ENCODE measurements at places on chromosomes 5 and 9.

GRCh38 chr5:60700416-60700757 lies 421 bp upstream of the DEPDC1B start:
- peaks cover 4% of the 10 kb centered on the region for H3K27me3 ChIP-seq
- peak; percentile 26 for DNase-seq
- peak overlapping the region; percentile 66 for H3K27ac ChIP-seq
- no peaks in the 10 kb centered on the region for H3K36me3 ChIP-seq
- H3K4me3 ChIP-seq = peak overlapping the region; percentile 85

- H3K4me3 ChIP-seq = no peak overlapping the region
- no peaks in the 10 kb centered on the region for H3K36me3 ChIP-seq
- peaks cover 9% of the 10 kb centered on the region for H3K27me3 ChIP-seq
- no peak overlapping the region for H3K27ac ChIP-seq
- H3K4me1 ChIP-seq = no peaks in the 10 kb centered on the region
Observed at GRCh38 chr5:169935762-169936161, 44.5 kb downstream of the INSYN2B start.

DNA sequence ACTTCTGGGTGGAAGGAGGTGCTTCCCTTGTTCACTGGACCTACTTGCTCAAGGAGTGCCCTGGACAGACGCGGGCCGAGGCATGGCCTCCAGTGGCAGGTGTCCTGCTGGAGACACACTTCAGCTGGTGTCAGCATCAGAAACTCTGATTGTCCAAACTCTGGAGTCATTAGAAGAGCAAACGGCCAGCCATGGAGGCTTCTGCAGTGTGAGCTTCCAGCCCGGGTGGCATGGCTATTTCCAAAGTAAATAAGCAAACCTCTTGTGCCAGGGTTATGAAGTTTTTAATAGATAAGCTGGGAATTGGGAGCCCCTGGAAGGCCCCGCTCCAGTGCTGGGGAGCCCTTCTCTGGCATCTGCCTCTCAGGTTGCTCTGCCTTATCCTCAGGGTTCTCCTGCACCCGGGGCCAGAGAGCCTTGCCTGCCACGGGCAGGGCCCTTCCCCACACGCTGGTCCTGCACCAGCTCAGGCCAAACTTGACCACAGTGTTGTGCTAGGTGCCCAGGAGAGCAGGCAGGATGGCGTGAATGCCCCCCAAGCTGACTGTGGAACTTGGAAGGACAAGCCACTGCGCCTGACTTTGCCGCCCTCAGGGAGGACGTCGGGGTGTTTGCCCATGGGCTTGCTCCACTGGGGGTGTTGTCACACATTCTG lies 285.6 kb downstream of the GADD45G start:
- H3K36me3 ChIP-seq = no peaks in the 10 kb centered on the region
- H3K27ac ChIP-seq = no peak overlapping the region
- H3K4me3 ChIP-seq = no peak overlapping the region
- peaks cover 45% of the 10 kb centered on the region for H3K4me1 ChIP-seq
- H3K27me3 ChIP-seq = no peaks in the 10 kb centered on the region

DNA sequence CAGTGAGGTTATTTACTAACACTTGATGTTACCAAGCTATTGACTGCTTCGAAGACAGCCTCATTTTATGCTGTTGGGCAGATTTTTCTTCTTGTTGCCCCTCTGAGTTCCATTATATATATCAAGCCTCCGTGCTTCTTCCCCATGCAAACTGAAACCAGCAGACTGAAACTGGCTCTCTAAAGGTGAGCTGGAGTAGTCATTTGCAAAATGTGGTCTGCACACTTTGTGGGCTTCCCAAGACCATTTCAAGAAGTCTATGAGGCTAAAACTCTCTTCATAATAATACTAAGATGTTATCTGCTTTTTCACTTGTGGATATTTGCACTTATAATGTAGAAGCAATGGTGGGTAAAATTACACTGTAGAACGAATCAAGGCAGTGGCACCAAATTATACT lies 13.9 kb downstream of the SLC36A1 start:
- no peak overlapping the region for H3K27ac ChIP-seq
- peaks cover 54% of the 10 kb centered on the region for H3K36me3 ChIP-seq
- no peaks in the 10 kb centered on the region for H3K4me1 ChIP-seq
- H3K27me3 ChIP-seq = no peaks in the 10 kb centered on the region

DNA sequence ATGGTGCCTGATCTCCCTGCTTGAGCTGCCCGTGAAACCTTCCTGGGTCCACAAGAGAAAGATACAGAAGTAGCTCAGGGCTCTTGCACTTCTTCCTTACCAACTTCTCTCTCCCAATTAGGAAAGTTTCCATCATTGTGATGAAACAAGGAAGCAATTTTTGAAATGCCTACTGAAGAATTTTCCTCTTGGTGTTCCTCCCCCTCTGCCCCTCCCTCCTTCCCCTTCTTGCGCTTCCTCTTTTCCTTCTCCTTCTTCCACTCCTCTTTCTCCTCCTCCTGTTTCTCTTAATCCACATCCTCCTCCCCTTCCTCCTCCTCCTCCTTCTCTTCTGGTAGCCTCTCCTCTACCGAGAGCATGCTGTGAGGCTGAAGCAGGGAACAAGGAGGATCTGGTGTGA lies 36.3 kb upstream of the OTULINL start:
- no peak for DNase-seq
- H3K27ac ChIP-seq = no peak overlapping the region
- no peaks in the 10 kb centered on the region for H3K4me1 ChIP-seq
- H3K4me3 ChIP-seq = no peak overlapping the region
- H3K27me3 ChIP-seq = no peaks in the 10 kb centered on the region
- H3K36me3 ChIP-seq = no peaks in the 10 kb centered on the region

DNA sequence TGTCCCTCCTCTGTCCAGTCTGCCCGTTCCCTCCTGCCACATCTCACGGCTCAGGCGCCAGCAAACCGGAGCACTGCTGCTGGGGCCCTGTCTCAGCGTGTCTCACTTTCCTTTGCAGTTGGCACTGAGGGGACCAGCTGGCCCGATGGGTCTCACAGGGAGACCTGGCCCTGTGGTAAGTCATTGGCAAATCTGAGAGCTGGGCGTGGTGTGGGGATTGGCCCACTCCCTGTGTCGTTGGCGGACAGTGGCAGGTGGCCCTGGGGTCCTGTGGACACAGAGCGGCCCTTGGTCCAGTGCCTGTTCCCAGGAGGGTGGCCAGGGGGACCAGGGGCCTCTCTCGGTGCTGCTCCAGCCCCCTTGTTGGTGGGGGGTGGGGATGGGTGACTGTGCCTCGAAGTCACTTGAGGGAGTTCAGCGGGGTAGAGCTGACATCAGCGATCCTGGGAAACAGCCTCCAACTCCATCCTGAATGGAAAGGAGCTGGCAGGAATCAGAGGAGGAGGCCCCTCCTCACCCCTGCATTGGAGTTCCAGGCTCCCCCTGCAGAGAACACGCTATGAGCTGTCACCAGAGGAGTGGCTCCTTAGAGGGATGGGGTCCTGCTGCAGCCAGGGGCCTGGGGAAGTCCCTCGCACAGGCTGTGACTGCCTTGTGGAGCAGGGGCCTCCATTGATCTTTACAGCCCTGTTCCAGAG lies 111.0 kb downstream of the COL5A1 start:
- H3K4me3 ChIP-seq = no peak overlapping the region
- H3K4me1 ChIP-seq = no peaks in the 10 kb centered on the region

DNA sequence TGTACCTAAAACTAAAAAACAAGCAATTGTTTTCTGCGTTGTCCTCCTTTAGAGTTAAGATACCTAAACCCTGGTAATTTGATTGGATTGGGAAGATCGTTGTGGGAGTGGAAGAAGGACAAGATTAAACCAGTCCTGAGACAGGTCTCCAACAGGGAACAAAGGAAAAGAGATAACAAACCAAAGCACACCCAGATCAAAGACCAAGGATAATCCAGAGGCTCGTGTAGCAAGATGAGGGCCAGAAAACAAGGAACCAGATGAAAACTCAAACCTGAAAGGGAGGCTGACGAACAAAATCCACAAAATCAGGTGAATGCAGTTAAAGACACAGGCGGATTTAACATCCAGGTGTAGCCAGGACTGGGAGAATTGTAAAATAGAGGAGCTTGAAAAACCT lies 618.1 kb downstream of the SLCO4C1 start:
- H3K4me3 ChIP-seq = no peak overlapping the region
- H3K4me1 ChIP-seq = no peaks in the 10 kb centered on the region
- H3K27me3 ChIP-seq = no peaks in the 10 kb centered on the region
- no peak for DNase-seq
- H3K36me3 ChIP-seq = no peaks in the 10 kb centered on the region

- peaks cover 16% of the 10 kb centered on the region for H3K4me1 ChIP-seq
- no peak overlapping the region for H3K4me3 ChIP-seq
- peak; percentile 80 for DNase-seq
Observed at GRCh38 chr9:129328355-129329042, 150.4 kb upstream of the IER5L start.

- H3K4me3 ChIP-seq = no peak overlapping the region
- no peak overlapping the region for H3K27ac ChIP-seq
- H3K27me3 ChIP-seq = no peaks in the 10 kb centered on the region
- DNase-seq = no peak
Observed at GRCh38 chr5:31954091-31954490, 220.0 kb downstream of the GOLPH3 start.

DNA sequence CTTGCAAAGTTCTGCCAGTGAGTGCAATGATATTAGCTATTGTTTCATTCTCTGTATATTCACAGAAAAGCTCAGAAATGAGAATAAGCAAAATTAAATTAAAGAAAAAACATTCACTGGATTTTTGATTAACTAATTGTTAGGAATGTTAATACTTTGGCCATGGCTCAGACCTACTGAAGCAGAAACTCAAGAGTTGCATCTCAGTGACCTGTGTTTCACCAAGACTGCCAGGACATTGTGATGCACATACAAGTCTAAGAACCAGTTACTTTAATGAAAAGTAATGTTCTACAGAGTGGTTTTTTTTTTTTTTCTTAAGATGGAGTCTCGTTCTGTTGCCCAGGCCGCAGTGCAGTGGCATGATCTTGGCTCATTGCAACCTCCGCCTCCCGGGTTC lies 464.9 kb upstream of the NMUR2 start:
- DNase-seq = no peak
- H3K27ac ChIP-seq = no peak overlapping the region
- no peaks in the 10 kb centered on the region for H3K27me3 ChIP-seq
- no peak overlapping the region for H3K4me3 ChIP-seq
- H3K4me1 ChIP-seq = no peaks in the 10 kb centered on the region

- H3K4me1 ChIP-seq = no peaks in the 10 kb centered on the region
- no peak overlapping the region for H3K27ac ChIP-seq
- no peaks in the 10 kb centered on the region for H3K36me3 ChIP-seq
- DNase-seq = peak; percentile 24
Observed at GRCh38 chr9:91186632-91187108, 175.0 kb downstream of the AUH start.

DNA sequence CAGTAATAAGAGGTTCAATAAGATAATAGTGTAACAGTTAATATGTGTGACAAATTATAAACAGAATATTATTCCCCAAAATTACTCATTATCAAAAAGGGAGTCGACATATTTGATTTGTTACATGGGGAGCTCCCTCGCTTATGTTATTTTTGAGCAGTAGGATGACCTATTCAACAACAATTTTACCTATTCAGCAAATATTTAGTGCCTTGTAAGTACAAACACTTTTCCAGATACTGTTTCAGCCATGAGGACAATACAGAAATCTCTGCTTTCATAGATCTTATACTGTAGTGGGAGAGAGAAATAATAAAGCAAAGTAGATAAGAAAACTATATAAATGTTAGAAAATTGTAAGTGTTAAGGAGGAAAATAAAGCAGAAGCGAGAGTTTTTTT lies 1342.8 kb upstream of the WWC1 start:
- DNase-seq = no peak
- no peak overlapping the region for H3K27ac ChIP-seq
- no peaks in the 10 kb centered on the region for H3K36me3 ChIP-seq
- H3K4me1 ChIP-seq = no peaks in the 10 kb centered on the region
- no peaks in the 10 kb centered on the region for H3K27me3 ChIP-seq

- H3K4me1 ChIP-seq = peaks cover 26% of the 10 kb centered on the region
- H3K36me3 ChIP-seq = peaks cover 7% of the 10 kb centered on the region
Observed at GRCh38 chr9:109013679-109014607, 644 bp upstream of the CTNNAL1 start.

DNA sequence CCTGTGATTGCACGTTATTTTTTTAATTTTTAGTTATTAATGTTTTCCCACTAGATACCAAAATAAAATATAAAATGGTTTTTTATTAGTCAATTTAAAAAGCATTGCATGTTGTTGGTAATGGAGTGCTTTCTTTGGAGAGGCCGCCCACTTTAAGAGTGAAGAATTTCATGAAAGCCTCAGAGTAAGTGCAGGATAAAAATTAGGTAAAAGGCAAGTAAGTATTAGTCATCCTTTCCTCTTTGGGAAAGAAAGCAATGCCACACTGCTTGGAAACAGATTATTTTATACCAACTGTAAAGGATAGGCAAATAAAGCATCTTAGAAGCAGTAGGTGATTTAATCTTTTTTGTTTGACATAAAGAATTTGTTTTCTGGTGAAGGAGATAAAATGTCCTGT lies 62.9 kb downstream of the HSD17B4 start:
- no peaks in the 10 kb centered on the region for H3K4me1 ChIP-seq
- no peak overlapping the region for H3K27ac ChIP-seq
- H3K36me3 ChIP-seq = peaks cover 88% of the 10 kb centered on the region
- no peak overlapping the region for H3K4me3 ChIP-seq
- H3K27me3 ChIP-seq = no peaks in the 10 kb centered on the region
- DNase-seq = no peak

- H3K27me3 ChIP-seq = no peaks in the 10 kb centered on the region
- H3K36me3 ChIP-seq = peaks cover 15% of the 10 kb centered on the region
- no peak overlapping the region for H3K27ac ChIP-seq
- no peak overlapping the region for H3K4me3 ChIP-seq
- DNase-seq = no peak
Observed at GRCh38 chr9:4654084-4654483, 8.0 kb upstream of the PLPP6 start.

DNA sequence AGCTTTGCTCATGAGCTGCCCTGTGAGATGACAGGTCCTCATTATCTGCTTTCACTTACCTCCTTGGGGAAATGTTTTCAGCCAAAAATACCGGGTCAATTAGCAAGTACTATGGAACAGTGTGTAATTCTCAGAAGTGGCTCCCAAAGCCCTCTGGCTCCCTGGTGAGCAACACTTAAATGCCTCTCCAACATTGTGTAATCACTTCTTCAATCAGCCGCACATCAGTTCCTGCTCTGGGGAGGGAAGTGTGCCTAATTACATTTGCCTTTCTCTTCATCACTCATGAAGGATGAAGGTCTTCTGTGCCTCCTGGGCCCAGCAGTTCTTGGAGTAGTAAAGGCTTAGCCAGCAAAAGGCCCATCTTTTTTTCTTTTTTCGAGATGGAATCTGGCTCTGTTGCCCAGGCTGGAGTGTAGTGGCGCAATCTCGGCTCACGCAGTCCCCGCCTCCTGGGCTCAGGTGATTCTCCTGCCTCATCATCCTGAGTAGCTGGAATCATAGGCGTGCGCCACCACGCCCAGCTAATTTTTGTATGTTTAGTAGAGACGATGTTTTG lies 23.1 kb downstream of the NIM1K start:
- no peak overlapping the region for H3K4me3 ChIP-seq
- no peaks in the 10 kb centered on the region for H3K36me3 ChIP-seq
- no peaks in the 10 kb centered on the region for H3K27me3 ChIP-seq

GRCh38 chr9:31573561-31573960 lies 810.9 kb upstream of the ACO1 start:
- no peaks in the 10 kb centered on the region for H3K4me1 ChIP-seq
- no peaks in the 10 kb centered on the region for H3K36me3 ChIP-seq
- H3K27ac ChIP-seq = no peak overlapping the region
- DNase-seq = no peak

- H3K4me1 ChIP-seq = no peaks in the 10 kb centered on the region
- no peak for DNase-seq
- H3K4me3 ChIP-seq = no peak overlapping the region
- peak overlapping the region; percentile 12 for H3K27ac ChIP-seq
- no peaks in the 10 kb centered on the region for H3K27me3 ChIP-seq
- H3K36me3 ChIP-seq = peaks cover 33% of the 10 kb centered on the region
Observed at GRCh38 chr9:131178926-131179325, 53.5 kb downstream of the NUP214 start.

- peak; percentile 24 for DNase-seq
- H3K36me3 ChIP-seq = no peaks in the 10 kb centered on the region
- H3K4me1 ChIP-seq = no peaks in the 10 kb centered on the region
Observed at GRCh38 chr5:17436761-17437221, 61.2 kb upstream of the TAF11L2 start.
